ENCODE measurements at places on chromosomes 3 and 15.

DNA sequence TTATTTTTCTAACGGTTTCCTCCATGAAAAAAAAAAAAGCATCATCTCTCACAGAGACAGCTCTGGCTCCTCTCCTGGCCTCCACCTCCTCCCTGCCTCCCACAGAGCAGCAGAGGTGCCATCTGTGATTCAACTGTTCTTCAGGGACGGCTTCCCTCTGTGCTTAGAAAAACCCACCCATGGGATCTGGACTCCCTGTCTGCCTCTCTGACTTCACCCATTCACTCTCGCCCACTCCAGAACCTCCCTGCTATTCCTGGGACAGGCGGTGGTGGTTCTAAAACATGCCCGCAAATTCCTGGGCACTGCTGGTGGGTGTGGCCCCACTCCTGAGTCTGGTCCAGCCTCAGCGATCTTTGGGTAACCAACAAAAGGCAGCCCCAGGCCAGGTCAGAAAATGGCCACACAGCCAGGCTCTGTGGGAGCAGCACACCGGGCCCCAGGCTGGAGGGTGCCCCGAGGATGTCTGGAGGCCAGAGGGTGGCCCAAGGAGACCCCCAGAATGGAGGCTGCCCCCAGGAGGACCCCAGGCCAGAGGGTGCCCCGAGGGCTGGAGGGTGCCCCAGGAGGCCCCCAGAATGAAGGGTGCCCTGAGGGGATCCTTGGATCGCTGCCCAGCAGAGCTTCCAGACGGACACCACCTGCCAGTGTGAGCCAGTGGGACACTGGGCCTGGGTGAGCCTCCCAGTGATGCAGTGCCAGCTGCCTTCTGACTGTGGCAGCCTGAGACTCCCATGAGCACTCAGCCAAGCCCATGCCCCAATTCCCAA, 2.6 kb upstream of the CHST13 start:
- H3K4me1 ChIP-seq: peaks cover 6% of the 10 kb centered on the region
- no peak overlapping the region for H3K4me3 ChIP-seq
- H3K27ac ChIP-seq: no peak overlapping the region
- H3K36me3 ChIP-seq: no peaks in the 10 kb centered on the region

DNA sequence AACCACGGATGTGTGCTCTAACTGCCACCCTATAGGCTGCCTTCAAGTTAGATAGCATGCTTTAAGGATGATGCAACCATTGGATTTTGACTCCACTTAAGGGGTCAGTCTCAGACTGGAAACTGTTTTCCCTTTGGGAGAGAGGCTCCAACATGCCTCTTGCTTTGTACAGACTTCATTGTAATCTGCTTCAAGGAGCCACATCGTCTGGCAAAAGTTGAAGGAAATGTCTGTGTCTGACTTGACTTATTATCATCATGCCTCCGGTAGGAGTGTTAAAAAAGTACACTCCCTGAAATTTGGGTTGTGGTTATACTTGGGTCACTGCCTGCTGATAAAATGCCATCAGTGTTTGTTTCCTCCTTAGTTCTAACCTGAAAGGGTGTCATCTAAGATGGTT, 245.4 kb upstream of the CDIN1 start:
- no peak for DNase-seq
- H3K4me3 ChIP-seq: no peak overlapping the region
- no peaks in the 10 kb centered on the region for H3K4me1 ChIP-seq

DNA sequence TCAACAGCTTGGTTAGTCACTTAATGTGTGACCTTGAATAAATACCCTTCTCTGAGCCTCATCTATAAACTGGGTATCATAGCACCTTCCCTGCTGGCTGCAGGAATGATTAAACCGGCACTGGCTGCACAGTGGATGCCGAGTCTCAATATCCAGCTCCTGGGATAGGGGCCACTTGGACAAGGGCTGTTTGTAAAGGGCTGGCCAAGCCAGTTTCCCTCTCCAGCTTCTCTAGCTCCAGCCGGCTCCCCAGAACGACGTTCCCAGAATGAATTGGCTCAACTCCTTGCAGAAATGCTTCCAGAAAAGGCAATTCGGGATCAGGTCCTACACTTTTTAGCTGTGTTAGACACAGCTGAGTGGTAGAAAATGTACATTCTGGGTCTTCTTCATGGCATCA, 58.8 kb downstream of the LSM3 start:
- no peak for DNase-seq
- no peaks in the 10 kb centered on the region for H3K36me3 ChIP-seq
- no peak overlapping the region for H3K27ac ChIP-seq
- no peak overlapping the region for H3K4me3 ChIP-seq
- H3K27me3 ChIP-seq: no peaks in the 10 kb centered on the region
- peaks cover 7% of the 10 kb centered on the region for H3K4me1 ChIP-seq

- DNase-seq: peak; percentile 92
- H3K27ac ChIP-seq: peak within 1 kb of the TSS; percentile 26
- H3K36me3 ChIP-seq: no peaks in the 10 kb centered on the region
- H3K27me3 ChIP-seq: no peaks in the 10 kb centered on the region
- peaks cover 30% of the 10 kb centered on the region for H3K4me1 ChIP-seq
- H3K4me3 ChIP-seq: peak within 1 kb of the TSS; percentile 90
Measured at GRCh38 chr3:125055913-125056745, at the start of gene HEG1. HEG1 (minus strand) TSS chr3:125055997; CDS start chr3:125055890, 107 bp downstream.

DNA sequence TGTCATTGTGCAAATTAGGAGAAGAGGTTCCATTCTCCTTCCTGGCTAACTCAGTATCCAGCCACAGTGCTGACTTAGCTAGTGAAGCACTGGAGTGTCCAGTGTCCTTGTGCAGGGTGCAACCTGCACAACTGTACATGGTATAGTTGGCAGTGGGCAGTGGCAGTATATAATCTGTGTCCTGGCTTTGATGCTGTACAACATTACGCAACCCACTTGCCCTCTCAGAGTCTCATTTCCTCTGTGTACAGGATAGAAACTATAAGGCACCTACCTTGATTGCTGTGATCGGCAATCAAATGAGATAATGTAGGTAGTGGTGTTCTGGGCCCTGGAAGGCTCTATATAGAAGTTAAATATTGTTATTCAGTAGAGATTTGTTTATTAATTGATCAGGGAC, 333.6 kb downstream of the CLSTN2 start:
- H3K4me3 ChIP-seq: no peak overlapping the region
- H3K4me1 ChIP-seq: peaks cover 3% of the 10 kb centered on the region
- H3K27ac ChIP-seq: no peak overlapping the region
- no peaks in the 10 kb centered on the region for H3K36me3 ChIP-seq
- no peaks in the 10 kb centered on the region for H3K27me3 ChIP-seq

DNA sequence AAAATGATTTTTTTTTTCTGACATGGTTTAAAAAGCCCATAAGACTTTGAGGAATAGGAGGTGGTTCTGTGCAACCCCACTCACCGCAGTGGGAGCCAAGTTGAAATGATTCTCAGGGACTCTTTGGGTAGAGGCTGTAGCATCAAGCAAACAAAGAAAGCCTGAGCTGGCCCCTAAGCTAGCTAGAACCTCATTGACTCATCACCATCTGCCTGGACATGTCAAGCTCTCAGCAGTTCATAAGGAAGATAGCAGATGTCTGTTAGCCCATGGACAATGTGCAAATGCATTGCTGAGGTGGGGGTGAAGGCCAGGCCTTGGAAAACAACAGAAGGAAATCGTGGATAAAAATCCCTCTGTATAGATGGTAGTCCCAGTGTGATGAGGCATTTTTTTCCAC, 234.8 kb downstream of the NR2F2 start:
- no peak overlapping the region for H3K27ac ChIP-seq
- no peak overlapping the region for H3K4me3 ChIP-seq
- no peaks in the 10 kb centered on the region for H3K4me1 ChIP-seq
- DNase-seq: no peak
- no peaks in the 10 kb centered on the region for H3K36me3 ChIP-seq
- H3K27me3 ChIP-seq: no peaks in the 10 kb centered on the region

DNA sequence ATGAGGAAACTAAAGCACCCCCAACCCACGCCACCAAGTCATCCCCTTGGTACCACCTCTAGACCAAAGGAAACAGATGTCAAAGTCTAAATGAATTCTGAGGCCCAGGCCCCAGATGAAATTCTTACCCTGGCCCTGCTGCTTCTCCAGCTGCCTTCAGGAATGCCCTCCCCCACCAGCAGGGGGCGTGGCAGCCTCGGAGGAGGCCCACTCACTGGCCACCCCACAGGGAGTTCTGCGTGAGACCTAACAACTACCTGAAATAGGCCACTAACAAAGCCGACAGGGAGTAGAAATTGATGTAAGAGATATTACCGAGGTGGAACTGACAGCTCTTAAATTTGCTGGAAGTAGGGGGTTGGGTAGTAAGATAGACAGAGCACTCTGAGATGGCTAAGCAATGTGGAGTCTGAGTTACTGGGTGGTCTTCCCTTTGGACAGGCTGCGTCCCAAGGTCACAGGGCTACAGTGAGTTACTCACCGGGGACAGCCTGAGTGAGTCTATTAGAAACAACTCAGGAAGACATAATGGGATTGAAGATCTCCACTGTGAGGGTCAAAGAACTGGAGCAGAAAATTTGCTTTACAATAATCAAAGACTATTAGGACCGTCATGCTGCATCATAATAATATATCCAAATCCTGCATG, 240.7 kb downstream of the SHOX2 start:
- no peak overlapping the region for H3K4me3 ChIP-seq
- peak; percentile 21 for DNase-seq
- H3K4me1 ChIP-seq: no peaks in the 10 kb centered on the region
- no peaks in the 10 kb centered on the region for H3K27me3 ChIP-seq
- no peak overlapping the region for H3K27ac ChIP-seq

GRCh38 chr3:140736863-140737460, 59.1 kb downstream of the TRIM42 start:
- H3K27me3 ChIP-seq: no peaks in the 10 kb centered on the region
- H3K4me1 ChIP-seq: no peaks in the 10 kb centered on the region
- no peak overlapping the region for H3K4me3 ChIP-seq
- peak; percentile 82 for DNase-seq

DNA sequence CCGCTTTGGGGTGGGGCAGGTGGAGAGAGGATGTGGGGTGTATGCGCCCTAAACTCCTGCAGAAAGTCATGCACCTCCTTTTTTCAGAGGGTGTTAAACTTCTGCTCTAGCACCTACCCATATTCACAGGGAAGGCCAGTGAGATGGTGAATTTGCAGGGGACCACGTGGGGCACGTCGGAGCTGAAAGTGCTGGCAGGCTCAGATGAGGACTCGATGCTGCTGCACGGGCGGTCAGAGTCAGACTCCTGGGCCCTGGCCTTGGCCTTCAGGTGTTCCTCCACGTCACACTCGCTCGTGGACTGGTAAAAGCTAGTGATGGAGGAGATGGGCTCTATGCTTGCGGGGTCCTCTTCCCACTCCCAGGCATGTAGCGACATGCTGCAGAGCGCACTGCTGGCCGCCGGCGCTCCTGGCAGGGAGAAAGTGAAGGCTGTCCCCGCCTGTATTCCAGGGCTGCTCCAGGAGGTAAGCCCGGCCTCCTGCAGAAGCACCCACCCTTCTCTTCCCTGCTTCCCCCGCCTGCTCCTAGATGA, 883 bp downstream of the CFAP92 start:
- H3K27me3 ChIP-seq: peaks cover 2% of the 10 kb centered on the region
- H3K4me1 ChIP-seq: peaks cover 7% of the 10 kb centered on the region
- H3K4me3 ChIP-seq: no peak overlapping the region
- no peak for DNase-seq

GRCh38 chr15:83206526-83207008, 1.1 kb downstream of the HDGFL3 start:
- DNase-seq: no peak
- peak overlapping the region; percentile 94 for H3K4me3 ChIP-seq
- no peaks in the 10 kb centered on the region for H3K27me3 ChIP-seq
- H3K27ac ChIP-seq: peak overlapping the region; percentile 61
- H3K36me3 ChIP-seq: no peaks in the 10 kb centered on the region

- H3K27me3 ChIP-seq: no peaks in the 10 kb centered on the region
- no peaks in the 10 kb centered on the region for H3K4me1 ChIP-seq
- no peak overlapping the region for H3K4me3 ChIP-seq
Measured at GRCh38 chr3:164200053-164200823, 878.1 kb downstream of the SI start.

DNA sequence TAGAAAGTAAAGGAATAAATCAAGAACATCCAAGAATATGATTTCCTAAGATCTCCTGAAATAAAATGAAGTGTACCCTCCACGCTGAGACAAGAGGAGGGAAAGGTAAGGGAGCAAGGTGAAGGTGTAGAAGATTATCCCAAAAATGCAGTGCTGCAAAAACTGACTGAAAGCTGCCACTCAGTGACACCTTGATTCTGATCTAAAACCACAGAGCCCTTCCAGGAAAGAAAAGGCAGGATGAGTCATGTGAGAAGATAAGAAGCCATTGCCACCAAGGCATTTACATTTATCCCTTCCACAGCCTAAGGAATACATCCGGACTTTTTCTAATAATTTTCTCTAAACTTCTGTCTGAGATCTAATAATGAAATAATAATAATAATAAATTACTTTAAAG, 49.9 kb downstream of the IGSF11 start:
- H3K27me3 ChIP-seq: no peaks in the 10 kb centered on the region
- H3K27ac ChIP-seq: no peak overlapping the region
- H3K4me3 ChIP-seq: no peak overlapping the region
- no peaks in the 10 kb centered on the region for H3K36me3 ChIP-seq
- DNase-seq: peak; percentile 28

DNA sequence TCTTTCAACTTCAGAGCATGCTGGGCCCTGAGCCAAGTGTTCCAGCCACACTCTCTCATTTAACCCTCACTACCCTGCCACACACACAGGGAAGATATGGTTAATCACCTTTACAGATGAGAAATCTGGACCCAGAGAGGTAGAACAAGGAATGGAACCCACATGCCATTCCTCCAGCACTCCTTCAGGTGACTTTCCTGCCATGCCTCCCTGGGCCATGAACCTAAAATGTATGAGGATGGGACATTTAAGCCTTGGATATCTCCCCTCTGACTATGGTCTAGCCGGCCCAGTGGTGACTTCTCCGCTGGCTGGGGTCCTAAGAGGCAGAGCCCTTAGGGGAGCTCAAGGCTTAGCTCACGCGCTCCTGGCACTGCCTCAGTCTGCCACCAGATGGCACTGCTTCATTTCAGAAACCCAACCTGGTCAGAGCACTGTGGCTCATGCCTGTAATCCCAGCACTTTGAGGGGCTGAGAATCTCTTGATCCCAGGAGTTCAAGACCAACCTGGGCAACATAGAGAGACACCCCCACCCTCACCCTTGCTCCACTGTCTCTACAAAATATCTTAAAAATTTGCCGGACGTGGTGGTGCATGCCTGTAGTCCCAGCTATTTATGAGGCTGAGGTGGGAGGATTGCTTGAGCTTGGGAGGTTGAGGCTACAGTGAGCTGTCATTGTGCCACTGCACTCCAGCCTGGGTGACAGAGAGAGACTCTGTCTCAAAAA, 2.2 kb upstream of the DCAF1 start:
- H3K36me3 ChIP-seq: no peaks in the 10 kb centered on the region
- H3K4me3 ChIP-seq: no peak overlapping the region
- peak; percentile 89 for DNase-seq
- H3K4me1 ChIP-seq: no peaks in the 10 kb centered on the region
- H3K27me3 ChIP-seq: no peaks in the 10 kb centered on the region
- no peak overlapping the region for H3K27ac ChIP-seq

All from trophoblast cell (in vitro differentiated cells and primary cell).